ENCODE measurements at places on chromosomes 12 and 14.

DNA sequence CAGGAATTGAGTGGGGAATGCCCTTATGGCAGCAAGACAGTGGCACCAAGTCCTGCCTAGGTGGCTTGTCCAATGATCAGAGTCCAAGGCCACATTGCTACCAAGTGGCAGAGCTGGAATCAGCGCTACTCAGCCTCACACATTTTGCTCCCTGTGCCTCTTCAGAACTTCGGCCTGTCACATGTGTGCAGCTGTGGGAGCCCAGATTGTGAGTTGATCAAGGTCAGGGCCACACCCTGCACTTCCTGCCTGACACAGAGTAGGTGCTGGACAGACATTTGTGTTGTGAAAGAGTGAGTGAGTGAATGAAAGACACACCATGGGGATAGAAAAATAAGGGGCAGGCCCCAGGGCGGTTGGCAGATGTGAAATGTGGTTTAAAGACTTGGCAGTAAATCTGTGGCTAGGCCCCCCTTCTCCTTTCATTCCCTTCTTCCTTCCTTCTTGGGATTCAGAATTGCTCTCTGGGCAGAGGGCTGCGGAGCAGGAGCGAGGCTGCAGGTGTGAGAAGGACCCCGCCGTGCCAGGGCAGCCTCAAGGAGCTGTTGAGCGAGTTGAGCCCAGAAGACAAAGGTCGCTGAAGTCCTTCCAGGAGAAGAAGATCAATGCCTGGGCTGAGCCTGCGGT, 83.5 kb downstream of the SLC25A47 start:
- DNase-seq = peak; percentile 55

DNA sequence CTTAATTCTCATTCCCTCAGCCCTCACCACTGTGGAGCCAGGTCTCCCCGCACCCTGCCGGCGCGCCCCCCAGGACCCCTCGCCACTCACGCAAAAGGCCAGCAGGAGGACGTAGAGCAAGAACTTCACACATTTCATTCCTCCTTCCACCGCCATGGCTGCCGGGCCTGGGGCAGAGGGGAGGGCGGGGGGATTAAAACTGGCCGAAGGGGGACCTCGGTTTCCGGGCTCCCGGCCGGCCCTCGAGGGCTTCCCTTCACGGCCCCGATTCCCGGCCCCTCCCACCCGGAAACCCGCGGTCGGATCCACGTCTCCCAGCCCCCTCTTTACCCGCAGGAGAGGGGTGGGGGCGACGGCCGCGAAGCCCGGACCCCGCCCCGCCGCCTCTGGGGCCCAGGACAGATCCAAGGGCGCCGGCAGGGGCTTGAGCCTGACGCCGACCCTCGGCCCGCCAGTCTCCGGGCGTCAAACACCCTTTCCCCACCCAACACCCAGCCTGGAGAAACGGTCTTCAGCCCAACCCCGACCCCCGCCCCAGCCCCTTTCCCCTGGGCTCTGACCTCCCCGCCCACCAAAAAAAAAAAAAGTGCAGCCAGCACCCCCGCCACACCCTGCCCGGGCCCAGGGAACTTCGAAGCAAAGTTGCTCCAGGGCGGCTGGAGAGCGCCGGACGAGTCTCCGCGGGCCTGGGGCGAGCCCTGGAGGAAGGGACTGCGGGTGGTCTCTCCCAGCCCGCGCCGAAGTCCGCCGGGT, 447 bp downstream of the CD63 start:
- DNase-seq = no peak

DNA sequence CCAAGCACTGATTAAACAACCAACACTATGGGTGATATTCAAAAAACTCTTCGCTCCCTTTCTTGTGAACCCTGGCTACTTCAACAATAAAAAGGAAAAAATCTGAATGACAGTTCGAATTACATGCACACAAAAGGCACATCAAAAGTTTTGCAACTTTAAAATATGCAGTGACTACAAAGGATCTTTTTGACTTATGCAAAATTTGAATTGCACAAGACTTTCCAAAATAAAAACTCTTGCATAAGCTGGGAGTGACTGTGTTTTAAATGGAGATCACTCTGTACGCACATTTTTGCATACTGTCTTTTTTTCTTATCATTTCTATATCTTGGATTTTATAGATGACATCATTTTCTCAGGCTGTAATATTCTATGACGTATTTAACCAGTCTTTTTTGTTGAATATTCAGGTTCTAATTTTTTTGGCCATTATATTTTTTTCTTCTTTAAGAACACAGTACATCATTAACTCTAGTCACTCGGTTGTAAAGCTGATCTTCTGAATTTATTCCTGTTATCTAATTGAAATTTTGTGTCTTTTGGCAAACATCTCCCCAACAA, 667.6 kb upstream of the TBX3 start:
- peak; percentile 74 for DNase-seq

DNA sequence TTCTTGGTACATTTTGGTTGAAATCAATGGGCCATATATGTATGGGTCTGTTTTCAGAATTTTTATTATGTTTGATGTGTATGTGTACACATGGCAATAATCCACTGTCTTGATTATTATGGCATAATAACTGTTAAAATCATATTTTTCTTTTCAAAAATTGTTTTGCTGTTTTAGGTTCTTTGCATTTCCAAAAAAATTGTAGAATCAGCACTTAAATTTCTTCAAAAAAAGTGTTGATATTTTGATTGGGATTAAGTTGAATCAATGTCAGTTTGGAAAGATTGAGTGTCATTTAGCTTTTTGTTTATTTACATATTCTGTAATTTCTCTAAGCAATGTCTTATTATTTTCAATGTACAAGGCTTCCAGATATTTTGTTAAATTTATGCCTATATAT, 154.1 kb downstream of the SLC5A8 start:
- DNase-seq = no peak

DNA sequence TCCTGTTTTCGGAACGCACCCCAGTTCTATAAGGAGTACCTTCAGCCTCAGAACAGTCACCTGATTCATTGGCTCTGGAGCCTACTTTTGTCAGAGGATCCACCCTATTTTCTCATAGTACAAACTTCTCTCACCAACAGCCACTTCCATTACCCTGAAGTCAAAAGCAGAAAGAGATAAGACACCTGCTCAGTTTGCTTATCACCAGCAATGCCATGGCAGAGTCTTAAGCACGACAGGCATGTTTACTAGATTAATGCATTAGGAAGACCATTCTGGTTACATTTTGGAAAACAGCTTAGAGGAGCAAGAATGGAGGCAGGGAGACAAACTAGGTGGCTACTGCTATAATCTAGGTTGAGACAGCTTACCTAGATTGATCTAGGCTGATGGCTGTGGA, 67.7 kb downstream of the GXYLT1 start:
- DNase-seq = no peak

Data from bronchial epithelial cell (primary cell).